ENCODE measurements at places on chromosomes 6 and 20.
A peak's percentile ranks its signal among the peaks of the same experiment; 100 is the strongest.

GRCh38 chr6:20137837-20138236 is 74.4 kb downstream of the MBOAT1 start:
- DNase-seq = no peak

DNA sequence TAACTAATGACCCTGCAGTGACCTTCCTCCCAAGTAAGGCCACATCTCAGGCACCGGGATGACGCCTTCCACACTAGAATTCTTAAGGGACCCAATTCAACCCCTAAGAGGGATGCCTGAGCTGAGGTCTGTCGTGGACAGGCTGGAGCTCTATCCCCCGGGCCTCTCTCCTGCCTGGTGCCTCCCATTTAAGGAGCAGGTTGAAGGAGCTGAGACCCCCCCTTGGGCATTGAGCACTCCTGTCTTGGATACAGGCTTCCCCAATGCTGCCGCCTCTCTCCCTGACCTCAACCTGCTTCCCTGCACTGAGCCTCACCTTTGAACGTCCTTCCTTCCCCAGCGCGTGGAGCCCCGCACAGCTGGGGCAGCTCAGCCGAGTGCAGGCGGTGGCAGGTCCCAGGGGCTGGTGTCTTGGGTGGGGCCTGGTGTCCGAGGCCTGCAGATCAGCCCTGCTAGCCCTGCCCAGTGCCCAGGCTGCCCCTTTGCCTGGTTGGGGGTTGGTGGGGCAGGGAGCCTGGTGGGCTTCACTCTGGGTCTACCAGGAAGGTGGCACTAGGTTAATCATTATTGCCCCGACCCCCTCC is 19.9 kb upstream of the BHLHE23 start:
- no peak for DNase-seq

DNA sequence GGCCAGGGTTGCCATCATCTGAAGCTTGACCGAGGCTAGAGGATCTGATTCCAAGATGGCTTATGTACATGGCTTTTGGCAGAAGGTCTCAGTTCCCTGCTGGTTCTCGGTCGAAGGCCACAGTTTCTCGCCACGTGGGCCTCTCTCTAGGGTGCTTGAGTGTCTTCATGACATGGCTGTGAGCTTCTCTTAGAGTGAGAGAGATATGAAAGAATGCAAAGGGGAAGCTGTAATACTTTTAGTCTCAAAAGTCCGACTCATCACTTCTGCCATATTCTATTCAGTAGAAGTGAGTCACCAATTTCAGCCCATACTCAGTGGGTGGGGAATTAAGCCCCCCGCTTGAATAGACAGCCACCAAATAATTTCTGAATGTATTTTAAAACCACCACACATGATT is 94.2 kb downstream of the UTRN start:
- DNase-seq = no peak

DNA sequence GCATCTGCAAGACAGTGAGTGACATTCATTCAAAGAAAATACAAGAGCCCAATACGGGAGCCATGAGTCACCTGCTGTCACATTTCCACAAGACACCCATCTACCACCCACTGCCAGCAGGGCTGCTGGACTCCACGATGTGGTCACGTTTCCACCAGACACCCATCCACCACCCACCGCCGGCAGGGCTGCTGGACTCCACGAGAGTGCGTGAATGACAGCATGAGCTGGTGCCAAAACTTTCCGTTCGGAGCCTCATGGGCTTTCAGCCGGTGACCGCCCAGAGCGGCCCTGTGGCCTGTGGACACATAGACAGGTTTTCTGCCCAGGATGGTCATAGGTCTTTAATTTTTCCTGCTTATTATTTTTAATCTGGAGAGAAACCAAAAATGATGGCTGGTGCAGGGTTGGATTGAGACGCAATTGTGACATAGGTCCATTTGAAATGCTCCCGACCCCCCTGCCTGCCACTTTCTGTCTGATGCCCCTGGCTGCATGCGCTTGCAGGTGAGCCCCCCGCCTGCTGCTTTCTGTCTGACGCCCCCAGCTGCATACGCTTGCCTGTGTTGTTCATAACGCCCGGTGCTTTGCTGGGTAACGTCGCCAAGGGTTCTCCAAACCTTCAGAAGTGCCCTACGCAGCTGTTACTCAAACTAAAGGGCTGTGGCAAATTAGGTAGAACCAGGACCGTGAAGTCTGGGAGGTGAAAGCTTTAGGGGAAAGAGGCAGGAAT is 59.1 kb upstream of the SMOC2 start:
- no peak for DNase-seq

- DNase-seq = no peak
These were observed 545.8 kb downstream of the MMUT start for GRCh38 chr6:48917233-48917632.

GRCh38 chr20:58084966-58085365 is 143.5 kb downstream of the ANKRD60 start:
- no peak for DNase-seq

DNA sequence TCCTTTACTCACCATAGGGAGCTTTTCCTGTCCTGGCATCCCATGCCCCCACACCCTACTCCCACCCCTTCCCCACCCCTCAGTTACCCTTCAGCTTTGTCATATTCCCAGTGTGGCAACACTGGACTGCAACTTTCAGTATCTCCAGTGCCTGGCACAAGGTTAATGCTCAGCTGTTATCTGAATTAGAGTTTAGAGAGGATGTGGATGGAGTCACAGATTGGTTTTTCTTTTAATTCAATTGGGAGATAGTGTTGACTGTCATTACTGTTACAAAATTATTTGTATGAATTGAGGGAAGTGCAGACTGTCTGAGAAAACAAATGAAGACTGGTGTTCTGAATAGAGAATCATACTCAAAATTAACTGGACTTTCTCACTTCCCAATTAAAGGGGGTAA is 89.9 kb downstream of the TULP4 start:
- no peak for DNase-seq

DNA sequence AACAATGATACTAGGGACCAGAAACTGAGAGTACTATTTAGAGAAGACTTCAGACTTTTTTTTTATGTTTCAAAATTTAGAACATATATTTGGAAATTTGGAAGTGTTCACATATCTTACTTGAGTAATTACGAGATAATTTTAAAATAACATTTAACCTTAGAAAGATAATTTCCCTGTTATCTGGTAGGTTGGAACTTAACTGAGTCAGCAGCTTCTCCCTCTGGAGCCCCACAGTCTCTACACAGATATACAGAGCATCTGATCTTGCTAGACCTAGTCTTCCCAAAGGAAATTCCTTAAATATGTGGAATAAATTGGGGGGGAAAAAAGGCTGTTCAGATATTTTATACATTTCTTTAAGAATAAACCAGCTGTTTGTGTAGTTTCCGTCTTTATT is 48.6 kb downstream of the TSPYL4 start:
- no peak for DNase-seq

DNA sequence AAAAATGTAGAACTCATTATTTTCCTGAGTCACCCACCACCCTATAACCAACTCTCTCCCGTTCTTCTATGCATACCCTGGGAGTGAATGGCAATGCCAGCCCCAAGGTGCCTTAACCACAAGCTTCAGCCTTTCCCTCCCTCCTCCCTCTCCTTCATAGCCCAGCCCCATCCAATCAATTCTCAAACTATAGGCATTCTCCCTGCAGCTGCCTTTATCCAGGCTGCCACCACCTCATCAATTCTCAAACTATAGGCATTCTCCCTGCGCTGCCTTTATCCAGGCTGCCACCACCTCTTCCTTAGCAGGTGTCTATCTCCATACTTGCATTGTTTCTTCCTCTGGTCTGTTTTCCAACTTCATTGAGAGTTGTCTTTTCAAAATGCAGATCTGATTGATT is 77.1 kb downstream of the PLEKHG1 start:
- no peak for DNase-seq

DNA sequence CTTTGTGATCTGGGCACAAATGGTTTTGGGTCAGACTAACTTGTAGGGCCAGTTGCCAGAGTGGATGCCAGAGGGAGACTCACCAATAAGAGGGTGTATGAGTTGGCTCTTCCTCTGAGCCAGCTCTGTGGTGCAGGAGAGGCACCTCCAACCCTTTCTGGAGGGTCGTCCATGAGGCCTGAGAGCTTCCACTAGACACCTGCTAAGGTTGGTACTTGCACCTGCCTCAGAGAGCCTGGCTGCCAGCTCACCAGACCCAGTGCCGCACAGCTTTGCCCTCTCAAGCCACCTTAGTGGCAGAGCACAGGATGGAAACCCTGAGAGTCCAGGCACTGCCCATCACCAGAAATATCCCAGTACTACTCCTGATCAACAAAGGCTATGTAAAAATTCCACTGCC is 504.3 kb downstream of the EYS start:
- no peak for DNase-seq

GRCh38 chr6:112180095-112180820 is 74.1 kb downstream of the LAMA4 start:
- DNase-seq = peak; percentile 25

- no peak for DNase-seq
These were observed 1960.9 kb upstream of the DEFB115 start for GRCh38 chr20:29296256-29297230.

DNA sequence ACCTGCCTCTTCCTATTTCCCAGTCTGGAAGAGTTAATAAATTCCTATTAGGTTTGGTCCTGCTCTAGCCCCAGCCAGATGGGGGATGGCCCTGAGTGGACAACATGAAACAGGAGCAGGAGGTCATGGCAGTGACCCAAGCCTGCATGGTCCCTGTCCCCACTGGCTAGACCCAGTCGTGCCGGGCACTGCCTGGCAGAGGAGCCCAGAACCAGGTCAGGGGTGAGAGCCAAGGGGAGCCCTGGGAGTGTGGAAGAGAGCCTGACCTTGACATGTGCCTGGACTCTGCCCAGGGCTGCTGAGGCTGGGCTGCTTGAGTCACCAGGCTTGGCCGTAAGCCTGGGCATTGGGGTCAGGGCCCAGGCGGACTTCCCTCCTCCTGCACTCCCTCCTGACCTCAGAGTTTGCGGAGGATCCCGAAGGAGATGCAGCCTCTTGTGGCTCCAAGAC is 3.6 kb downstream of the AVP start:
- DNase-seq = no peak

GRCh38 chr6:118739696-118740353 is 88.4 kb upstream of the CEP85L start:
- no peak for DNase-seq

DNA sequence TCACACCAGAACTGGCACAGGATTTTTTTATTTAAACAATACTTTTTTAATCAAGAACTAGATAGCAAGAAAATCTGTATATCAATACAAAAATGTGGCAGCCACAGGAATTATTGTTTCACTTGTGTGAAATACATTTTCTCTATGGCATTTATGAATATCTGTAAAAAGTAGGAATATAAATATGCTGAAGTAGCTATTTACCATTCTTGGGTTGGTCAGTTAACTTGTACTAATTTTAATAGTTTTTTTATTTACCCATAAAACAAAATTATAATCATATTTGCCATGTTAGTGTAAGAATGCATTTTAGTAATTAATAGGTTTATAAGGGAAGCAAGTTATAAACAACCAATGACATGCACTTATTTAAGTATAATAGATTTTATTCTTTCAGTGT is 31.4 kb upstream of the TMEM30A start:
- DNase-seq = no peak

- no peak for DNase-seq
These were observed 20.4 kb upstream of the MCUR1 start for GRCh38 chr6:13834790-13835189.

GRCh38 chr6:18053078-18053477 is 65.6 kb upstream of the KIF13A start:
- DNase-seq = no peak

DNA sequence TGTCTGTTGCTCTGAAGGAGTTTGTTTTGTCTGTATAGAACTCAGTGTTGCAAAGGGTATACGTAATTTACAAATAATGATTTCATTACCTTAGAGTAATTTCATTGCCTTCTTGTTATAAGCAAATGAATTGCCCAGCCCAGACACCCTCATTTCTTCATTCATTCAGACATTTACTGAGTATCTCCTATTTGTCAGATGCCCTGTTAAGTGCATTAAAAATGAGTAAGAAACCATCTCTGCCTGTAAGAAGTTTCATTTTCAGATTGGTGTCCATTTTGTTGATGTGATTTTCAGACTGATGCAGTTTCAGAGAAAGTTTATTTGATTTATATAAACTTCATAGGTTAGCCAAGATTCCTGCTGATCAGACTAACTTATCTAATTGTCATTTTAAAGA is 429.3 kb downstream of the PHF3 start:
- DNase-seq = no peak

- DNase-seq = no peak
These were observed 10.0 kb downstream of the TXNDC5 start for GRCh38 chr6:7900621-7901020.

DNA sequence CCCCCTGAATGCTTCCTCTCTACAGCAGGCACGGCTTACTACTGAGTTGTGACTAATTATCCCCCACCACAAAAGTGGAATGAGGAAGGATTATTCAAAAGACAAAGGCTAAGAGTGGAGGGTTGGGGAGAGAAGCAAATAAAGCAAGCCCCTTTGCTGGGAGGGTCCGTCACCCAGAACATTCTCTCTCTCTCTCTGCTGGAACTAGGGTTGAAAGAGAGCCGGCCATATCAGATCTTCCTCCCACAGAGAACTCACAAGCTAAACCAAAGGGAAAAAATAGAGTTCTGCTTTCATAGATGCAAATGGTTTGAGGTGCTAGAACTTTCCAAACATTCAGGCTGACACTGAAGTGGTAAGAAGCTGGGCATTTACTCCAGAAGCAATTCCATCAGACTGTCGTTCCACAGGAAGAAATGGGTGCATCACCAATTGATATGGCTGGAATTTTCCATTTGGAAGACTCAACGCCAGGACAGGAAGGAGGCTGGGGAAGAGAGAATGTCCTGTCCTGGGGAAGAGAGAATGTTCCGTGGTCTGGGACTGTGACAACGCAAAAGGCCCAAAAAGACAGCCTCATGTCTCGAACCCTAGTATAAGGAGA is 7.9 kb downstream of the ZMYND8 start:
- no peak for DNase-seq

- no peak for DNase-seq
These were observed 5.2 kb downstream of the SLC2A4RG start for GRCh38 chr20:63744574-63745423.

DNA sequence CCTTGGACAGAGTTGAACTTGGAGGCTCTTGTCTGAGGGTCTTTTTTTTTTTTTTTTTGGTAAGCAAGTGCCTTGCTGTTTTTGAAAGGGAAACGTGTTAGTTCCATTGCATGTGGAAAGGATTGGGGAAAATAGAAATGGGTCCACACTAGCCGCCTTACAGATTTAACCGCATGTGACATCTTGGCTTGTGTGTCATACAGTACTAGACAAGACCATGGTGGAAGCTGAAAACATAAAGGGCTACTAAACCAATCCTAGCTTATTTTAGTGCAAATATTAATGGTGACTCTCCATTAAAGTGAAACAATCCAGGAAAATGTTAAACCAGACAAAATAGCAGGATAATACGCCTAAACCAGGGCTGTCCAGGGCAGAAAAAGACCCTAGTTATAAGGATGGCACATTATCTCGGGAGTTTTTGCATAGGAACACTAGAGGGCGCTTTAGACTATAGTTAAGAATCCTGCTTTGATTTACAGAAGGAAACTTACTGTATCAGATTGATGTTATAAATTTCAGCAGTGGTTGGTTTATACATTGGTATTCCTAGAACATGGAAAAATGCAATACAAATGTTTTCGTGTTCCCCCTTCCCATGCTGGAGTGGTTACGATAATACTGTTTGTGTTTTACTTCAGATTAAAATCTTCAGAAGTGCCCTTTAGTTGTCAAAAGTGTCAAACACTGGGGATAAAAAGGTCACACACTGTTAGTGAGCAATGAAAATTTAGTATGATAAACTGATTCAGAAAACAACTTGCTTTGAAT is 59.8 kb upstream of the DEK start:
- no peak for DNase-seq

- DNase-seq = no peak
These were observed 39.5 kb downstream of the CPXM1 start for GRCh38 chr20:2760952-2761305.
